ENCODE measurements at places on chromosomes 5 and 9.

DNA sequence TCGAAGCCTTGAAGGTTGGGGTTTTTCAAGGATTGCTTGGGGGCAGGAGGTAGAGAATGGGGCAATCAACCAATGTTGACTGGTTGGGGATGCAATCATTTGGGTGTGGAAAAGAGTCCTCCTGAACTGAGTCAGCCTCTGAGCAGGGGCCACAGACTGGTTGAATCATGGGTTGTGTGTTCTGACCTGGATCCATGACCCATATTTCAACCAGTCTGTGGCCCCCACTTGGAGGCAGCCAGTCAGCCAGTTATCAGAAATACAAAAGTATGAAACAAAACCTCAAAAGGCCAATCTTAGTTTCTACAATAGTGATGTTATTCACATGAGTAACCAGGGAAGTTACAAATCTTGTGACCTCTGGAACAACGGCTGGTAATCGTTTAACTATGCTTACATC, 81.4 kb upstream of the RANBP6 start:
- DNase-seq: no peak

GRCh38 chr9:132207839-132208615, 46.2 kb downstream of the NTNG2 start:
- DNase-seq: no peak

DNA sequence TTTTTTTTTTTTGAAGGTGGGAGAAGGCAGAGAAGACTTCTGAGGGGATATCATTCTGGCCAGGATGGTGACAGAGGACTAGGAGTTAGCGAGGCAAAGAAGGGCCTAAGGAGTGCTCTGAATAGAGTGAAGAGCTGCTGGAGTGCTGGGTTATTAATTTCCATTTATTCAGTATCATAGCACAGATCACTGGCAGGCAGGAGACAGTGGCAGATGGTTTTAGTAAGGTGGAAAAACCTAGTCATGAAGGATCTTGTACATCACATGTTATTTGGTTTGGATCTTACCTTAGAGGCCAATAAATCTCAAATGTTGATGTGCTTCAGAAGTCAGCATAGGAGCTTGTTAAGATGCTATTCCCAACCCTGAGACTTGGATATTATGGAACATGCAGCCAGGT, 165.5 kb downstream of the TTLL11 start:
- DNase-seq: no peak

- DNase-seq: no peak
Observed at GRCh38 chr5:132396589-132397031, 27.1 kb downstream of the SLC22A5 start.

GRCh38 chr9:86116425-86116824, 17.1 kb upstream of the GOLM1 start:
- no peak for DNase-seq

DNA sequence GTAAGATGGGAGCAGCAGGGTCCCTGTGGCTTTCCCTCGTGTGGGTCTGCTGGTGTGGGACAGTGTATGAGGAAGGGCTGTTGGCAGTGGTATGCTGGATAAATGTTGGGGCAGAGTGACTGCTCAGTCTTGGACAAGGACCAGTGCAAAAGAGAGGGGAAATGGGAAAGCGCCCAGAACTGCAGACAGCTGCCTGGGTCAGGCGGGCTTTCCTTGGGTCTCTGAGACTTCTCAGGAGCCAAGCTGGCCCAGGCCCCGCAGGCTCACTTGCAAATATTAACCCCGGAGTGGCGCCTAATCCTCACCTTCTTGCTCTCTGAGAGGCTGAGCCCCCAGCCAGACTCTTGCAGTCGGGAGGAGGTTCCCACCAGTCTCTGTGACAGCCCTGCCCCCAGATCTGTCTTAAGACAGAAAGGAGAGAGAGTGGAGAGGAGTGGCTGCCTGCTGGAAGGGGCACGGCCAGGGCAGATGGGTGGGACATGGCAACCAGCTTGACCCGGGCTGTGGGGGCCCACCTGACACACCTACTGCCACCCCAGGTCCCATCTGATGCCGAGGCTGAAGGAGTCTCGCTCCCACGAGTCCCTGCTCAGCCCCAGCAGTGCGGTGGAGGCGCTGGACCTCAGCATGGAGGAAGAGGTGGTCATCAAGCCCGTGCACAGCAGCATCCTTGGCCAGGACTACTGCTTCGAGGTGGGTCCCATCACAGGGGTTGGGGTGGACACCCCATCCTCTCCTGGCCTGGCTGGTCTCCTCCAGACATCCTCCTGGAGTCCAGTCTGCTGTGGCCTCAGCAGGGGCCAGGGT, 105.2 kb downstream of the DAB2IP start:
- no peak for DNase-seq

DNA sequence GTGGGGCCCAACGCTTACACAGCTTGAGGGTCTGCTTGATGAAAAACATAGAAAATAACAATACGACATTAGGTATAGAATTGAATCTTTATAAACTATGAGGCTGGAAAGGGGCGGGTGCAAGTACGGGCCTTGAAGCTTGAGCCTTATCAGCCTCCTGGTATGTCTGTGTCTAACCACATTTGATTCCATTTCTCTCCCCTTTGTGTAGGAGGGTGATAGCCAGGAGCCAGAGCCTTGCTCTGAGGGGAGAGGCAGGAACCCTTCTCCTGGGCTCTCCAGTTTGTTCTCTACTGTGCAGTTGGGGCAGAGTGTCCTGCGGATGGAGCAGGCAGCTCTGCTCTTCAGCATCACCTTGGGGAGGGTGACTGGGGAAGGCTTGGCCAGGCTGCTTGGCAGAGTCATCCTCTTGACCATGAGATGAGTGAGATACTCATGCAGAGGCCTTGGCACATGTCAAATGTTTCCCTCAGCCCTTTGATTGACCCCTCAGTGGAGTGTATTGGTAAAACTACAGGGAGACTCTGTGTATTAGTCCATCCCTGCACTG, 153.5 kb downstream of the SEMA6A start:
- no peak for DNase-seq

- DNase-seq: no peak
Observed at GRCh38 chr5:39176759-39177630, 42.4 kb downstream of the FYB1 start.

GRCh38 chr5:17042041-17042440, 106.0 kb upstream of the MYO10 start:
- no peak for DNase-seq

GRCh38 chr5:143870871-143871632, 59.1 kb downstream of the HMHB1 start:
- no peak for DNase-seq

GRCh38 chr9:117407436-117408022, 7.3 kb downstream of the ASTN2 start:
- no peak for DNase-seq

- DNase-seq: no peak
Observed at GRCh38 chr5:119961993-119962392, 332.6 kb downstream of the FAM170A start.

GRCh38 chr5:7916171-7916804, 47.3 kb downstream of the MTRR start:
- DNase-seq: no peak

- DNase-seq: no peak
Observed at GRCh38 chr9:131656356-131657036, 83.4 kb downstream of the RAPGEF1 start.

GRCh38 chr9:134811673-134812342, 68.8 kb upstream of the FCN2 start:
- DNase-seq: peak; percentile 38

DNA sequence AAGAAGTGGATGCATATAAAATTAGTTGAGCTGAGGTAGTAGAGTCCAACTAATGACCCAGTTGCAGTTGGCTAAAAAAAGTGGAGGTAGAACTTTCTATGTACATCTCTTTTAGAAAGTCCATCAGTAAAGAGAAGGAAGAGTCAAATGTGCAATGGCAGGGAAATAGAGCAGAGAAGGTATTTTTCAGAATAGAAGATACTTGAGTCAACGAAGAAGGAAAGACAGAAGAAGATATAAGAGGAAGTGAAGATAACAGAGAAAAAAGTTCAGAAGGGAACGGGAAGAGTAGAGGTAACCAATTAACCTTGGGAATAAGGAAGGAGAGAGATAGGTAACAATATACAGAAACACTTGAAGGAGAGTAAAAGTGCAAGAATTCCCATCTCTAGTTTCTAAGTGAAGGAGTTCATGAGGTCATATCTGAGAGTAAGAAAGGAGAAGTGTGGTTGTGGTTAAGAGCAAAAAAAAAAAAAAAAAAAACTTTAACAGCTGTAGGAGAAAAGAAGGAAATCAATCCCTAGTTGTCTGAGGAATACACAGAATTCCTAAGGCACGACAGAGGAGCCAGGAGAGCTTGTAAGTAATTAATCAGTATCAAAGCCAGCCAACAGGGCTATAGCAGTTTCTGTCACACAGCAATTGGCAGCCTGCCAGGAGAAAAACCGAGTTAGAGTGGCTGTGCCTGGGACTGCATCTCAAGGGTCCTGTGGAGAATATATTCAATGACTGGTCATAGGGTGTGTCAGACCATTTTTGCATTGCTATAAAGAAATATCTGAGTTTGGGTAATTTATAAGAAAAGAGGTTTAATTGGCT, 61.0 kb downstream of the ARL15 start:
- no peak for DNase-seq

GRCh38 chr5:62790348-62790747, 211.7 kb downstream of the LRRC70 start:
- DNase-seq: no peak

DNA sequence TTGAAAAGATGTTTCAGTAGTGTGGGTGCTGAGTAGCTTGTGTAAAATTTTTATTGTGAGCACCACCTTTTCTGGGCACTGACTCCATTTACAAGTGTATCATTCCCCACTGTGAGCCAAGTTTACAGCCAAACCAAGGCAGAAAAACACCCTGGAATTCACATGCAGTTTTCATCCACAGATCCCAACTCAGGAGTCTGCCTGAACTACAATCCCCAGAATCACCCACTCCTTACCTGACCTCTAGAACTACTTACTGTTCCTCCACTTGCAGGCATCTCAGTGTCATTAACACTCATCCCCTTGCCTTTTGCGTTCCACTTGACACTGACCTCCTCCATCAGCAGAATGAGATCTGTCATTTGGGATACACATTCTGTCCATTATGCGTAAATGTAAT, 2042.6 kb upstream of the CDH6 start:
- DNase-seq: peak; percentile 48

All from iPS DF 19.7 (cell line).